ENCODE measurements at places on chromosomes 4 and X.
A peak's percentile ranks its signal among the peaks of the same experiment; 100 is the strongest.

- no peak for DNase-seq
These were observed 742.6 kb downstream of the FAT4 start for GRCh38 chr4:126057371-126057770.

DNA sequence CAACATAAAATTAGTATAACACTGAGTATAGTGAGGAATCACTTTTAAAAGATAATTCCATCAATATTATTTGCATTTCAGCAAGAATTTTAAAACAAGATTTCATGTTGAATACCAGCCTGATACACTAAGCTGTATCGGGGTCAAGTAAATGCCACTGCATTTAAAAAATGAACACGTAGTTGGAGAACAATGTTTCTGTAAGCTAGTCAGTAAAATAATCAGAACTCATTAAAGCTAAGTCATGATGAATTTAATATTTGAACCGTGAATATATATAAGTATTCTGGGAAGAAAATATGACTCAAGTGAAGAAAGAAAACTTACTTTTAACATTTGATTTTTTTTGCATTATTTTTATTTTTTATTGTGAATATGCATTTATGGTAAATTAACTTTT, 611.0 kb upstream of the PABPC4L start:
- no peak for DNase-seq

DNA sequence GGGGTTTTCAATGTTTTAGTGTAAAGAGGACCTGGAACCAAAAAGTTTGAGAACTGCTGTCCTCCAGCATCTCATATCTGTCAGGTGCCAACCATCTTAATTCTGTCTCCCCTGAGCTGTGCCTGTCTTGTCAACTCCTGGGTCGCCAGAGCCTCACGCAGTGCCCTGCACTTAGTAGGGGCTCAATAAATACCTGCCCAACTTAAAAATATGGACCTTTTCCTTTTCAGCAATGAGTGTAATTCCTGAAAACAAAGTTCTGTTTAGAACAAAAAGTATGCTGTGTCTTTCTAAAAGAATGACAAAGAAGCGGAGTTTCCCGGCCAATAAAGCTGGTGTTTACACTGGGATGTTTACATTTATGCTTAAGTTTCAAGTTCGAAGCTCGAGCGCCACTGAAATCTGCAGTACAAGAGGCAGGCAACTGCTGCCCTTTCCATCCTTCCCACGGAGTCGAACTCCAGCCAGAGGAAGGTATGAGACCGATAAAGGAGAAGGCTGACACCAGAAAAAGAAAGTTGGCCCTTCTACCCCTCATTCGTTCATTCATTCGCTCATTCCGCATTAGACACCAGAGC, 1.1 kb upstream of the HTATSF1 start:
- peak; percentile 12 for DNase-seq

DNA sequence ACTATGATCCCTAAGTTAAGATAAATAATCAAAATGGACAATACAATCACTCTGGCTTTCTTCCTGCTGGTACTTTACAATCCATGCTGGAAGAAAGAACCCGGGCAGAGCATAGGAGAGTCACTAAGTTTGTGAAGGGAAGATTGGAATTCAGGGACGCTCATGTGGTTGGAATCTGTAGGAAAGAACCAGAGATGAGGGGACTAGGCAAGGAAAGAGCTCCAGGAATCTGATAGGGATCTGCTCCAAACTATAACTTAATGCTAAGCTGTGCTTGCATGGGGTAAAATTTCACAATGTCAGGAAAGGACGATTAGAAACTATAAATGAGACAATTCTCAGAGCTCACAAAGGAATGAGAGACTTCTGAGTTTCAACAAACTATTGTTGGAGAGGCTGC, 167.5 kb downstream of the ADGRA3 start:
- no peak for DNase-seq

DNA sequence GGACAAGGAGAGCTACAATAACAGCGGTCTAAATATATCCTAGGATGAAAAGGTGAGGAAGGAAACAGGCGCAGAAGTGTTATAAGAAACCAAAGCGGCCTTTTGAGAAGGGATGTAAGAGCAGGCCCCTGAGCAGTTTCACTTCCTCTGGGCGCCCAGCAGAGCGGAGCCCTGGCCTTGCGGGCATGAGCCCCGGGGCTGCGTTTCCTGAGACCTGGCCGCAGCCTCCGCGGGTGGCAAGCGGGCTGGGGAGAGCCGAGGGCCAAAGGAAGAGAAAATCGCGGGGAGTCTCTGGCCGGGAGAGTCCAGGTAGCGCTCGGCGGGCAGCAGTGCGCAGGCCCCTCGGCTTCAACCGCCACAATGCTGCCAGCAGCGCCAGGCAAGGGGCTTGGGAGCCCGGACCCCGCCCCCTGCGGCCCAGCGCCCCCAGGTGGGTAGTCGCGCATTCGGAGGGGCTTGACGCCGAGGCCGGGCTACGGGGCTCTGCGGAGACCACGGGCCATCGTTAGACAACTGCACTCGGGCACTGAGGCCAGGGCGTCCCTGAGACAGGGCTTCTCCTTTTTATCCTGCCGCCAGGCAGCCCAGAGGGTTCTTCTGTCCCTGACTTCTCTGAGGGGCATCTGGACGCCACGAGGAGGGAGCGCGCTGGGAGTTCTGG, at the start of gene BANK1:
Gene BANK1, plus strand, starts transcription at position 210 of the 661 bp plus-strand sequence. Its CDS starts 151 bp downstream, at position 361.
- peak; percentile 1 for DNase-seq
